ENCODE measurements at places on chromosomes 7 and 10. TPM values are rescaled to one million over a fixed set of nuclear protein-coding genes. Genes with fewer than 3 reads are reported as not detected.

Gene CEP55
- 102 TPM for total RNA-seq

Gene OPN4
- total RNA-seq: not detected

Gene ABCB4
- total RNA-seq: not detected

Gene SP8
- total RNA-seq: not detected

Gene PARG
- 23.1 TPM for total RNA-seq

Gene DDX56
- 131 TPM for total RNA-seq

Gene GNGT1
- total RNA-seq: not detected

Gene ZNF853
- 0.38 TPM for total RNA-seq

Gene GDF10
- not detected for total RNA-seq

Gene TMEM229A
- total RNA-seq: not detected

Gene CLCN1
- total RNA-seq: not detected

Gene NRAP
- total RNA-seq: not detected

Gene CLEC5A
- not detected for total RNA-seq

Gene ZNF239
- 4.1 TPM for total RNA-seq

Gene GSTO1
- total RNA-seq: 248 TPM

All from LHCN-M2 (cell line).